SJSA1 (cell line): ENCODE measurements at places on chromosomes 4 and X. TPM values are rescaled to one million over a fixed set of nuclear protein-coding genes. Genes with fewer than 3 reads are reported as not detected.

- H3K36me3 ChIP-seq, result peaks cover 38% of the 10 kb centered on the region
- H3K27me3 ChIP-seq, result no peaks in the 10 kb centered on the region
- H3K4me1 ChIP-seq, result peaks cover 21% of the 10 kb centered on the region
- no peak overlapping the region for H3K4me3 ChIP-seq
- DNase-seq, result no peak
Observed at GRCh38 chr4:87092389-87093141, 127.9 kb downstream of the KLHL8 start.

- H3K4me3 ChIP-seq, result no peak overlapping the region
- H3K27me3 ChIP-seq, result no peaks in the 10 kb centered on the region
- DNase-seq, result no peak
- H3K4me1 ChIP-seq, result no peaks in the 10 kb centered on the region
Observed at GRCh38 chrX:23311731-23312130, 22.9 kb upstream of the PTCHD1 start.

DNA sequence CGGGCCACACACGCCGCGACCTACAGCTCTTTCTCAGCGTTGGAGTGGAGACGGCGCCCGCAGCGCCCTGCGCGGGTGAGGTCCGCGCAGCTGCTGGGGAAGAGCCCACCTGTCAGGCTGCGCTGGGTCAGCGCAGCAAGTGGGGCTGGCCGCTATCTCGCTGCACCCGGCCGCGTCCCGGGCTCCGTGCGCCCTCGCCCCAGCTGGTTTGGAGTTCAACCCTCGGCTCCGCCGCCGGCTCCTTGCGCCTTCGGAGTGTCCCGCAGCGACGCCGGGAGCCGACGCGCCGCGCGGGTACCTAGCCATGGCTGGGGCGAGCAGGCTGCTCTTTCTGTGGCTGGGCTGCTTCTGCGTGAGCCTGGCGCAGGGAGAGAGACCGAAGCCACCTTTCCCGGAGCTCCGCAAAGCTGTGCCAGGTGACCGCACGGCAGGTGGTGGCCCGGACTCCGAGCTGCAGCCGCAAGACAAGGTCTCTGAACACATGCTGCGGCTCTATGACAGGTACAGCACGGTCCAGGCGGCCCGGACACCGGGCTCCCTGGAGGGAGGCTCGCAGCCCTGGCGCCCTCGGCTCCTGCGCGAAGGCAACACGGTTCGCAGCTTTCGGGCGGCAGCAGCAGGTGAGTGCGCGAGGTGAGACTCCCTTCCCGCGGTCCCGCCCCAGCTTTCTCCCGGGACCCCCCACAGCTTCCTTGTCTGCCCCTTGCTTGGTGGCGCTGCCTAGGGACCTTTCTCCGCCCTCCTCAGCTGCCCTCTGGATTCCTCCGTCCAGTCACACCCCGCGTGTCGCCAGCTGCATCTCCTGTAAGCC lies 678 bp downstream of the BMP3 start:
- H3K27me3 ChIP-seq, result peaks cover 58% of the 10 kb centered on the region
- peak; percentile 4 for DNase-seq
- no peak overlapping the region for H3K27ac ChIP-seq
- peak overlapping the region; percentile 13 for H3K4me3 ChIP-seq
- H3K4me1 ChIP-seq, result peaks cover 8% of the 10 kb centered on the region; the same call in 1 of the 2 replicates

DNA sequence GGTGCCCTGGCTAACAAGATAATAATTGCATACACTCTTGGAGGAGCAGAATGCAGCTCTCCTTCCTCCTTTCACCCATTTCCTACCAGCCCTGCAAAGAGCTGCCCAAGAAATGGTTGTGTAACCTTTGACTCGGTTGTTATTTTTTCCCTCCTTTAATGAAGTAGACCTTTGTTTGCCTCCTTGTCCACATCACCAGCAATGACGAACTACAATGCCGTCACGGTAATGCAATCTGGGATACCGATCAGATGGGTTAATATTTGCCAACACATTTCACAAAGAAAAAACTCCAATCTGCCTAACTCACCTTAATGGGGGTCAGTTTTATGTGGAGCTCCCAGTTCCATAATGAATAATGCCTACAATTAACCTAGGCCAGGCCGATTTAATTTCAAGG lies 32.0 kb downstream of the GPRIN3 start:
- no peak for DNase-seq
- H3K27me3 ChIP-seq, result no peaks in the 10 kb centered on the region
- no peak overlapping the region for H3K27ac ChIP-seq
- H3K36me3 ChIP-seq, result no peaks in the 10 kb centered on the region
- H3K4me3 ChIP-seq, result no peak overlapping the region

DNA sequence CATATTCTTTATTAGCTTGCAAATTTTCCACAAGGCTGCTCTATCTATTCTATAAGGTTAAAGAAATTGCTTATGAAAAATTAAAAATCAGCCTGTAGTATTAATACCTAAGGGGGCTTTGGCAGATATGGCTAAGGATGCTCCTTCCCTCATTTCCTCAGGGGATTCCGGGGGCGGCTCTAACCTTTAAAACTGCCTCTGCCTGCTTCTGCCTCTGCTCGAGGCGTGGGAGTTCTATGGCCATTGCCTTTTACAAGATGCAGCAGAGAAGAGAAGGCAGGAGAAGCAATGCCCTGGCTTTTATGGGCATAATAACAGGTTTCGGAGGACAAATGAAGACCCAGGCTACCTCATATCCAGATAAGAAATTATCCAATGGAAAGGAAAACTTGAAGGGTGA lies 8.6 kb upstream of the CDKN2AIP start:
- H3K36me3 ChIP-seq, result no peaks in the 10 kb centered on the region
- H3K27me3 ChIP-seq, result no peaks in the 10 kb centered on the region
- peaks cover 13% of the 10 kb centered on the region for H3K4me1 ChIP-seq
- no peak overlapping the region for H3K4me3 ChIP-seq

- H3K4me3 ChIP-seq, result peak overlapping the region; percentile 69
- peak overlapping the region; percentile 69 for H3K27ac ChIP-seq
- peaks cover 20% of the 10 kb centered on the region for H3K4me1 ChIP-seq
- DNase-seq, result no peak
Observed at GRCh38 chr4:139300431-139301112, 733 bp upstream of the NAA15 start.

GRCh38 chr4:112765317-112765974 lies 128.5 kb downstream of the LARP7 start:
- no peak overlapping the region for H3K27ac ChIP-seq
- H3K4me3 ChIP-seq, result no peak overlapping the region
- no peaks in the 10 kb centered on the region for H3K36me3 ChIP-seq
- DNase-seq, result peak; percentile 27
- H3K4me1 ChIP-seq, result no peaks in the 10 kb centered on the region
- no peaks in the 10 kb centered on the region for H3K27me3 ChIP-seq

DNA sequence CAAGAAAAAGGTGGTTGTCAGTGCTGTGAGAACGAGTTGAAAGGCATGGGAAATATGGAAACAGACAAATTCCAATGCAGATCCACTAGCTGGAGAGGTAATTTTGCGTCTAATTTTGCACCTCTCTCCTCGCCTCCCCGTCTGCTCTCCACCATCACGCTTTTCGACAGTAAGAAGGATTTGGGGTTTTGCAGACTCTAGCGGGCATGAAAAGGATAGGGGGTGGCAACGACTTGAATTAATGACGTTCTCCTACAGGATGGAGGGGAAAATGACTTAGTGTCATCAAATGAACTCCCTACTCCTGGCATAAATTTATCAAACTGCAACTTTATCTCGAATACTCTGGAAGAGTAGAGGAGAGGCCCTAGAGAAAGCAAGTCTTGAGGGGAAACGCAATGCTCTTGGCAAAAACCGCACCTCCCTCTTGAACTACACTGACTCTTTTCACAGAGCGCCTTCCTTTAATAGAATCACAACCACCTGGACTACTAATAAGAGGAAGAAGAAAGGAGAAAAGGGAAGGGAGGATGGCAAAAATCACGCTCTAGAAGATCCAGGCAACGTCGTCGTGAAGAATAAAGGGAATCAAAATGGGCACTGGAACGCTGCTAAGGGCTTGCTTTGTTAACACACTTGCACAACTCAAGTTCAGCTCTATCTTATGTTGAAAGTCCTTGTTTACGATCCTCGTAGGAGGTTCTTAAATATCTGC lies 871 bp upstream of the SLITRK2 start:
- no peak overlapping the region for H3K27ac ChIP-seq
- no peak overlapping the region for H3K4me3 ChIP-seq
- no peaks in the 10 kb centered on the region for H3K36me3 ChIP-seq
- no peaks in the 10 kb centered on the region for H3K4me1 ChIP-seq
- DNase-seq, result no peak
- no peaks in the 10 kb centered on the region for H3K27me3 ChIP-seq

DNA sequence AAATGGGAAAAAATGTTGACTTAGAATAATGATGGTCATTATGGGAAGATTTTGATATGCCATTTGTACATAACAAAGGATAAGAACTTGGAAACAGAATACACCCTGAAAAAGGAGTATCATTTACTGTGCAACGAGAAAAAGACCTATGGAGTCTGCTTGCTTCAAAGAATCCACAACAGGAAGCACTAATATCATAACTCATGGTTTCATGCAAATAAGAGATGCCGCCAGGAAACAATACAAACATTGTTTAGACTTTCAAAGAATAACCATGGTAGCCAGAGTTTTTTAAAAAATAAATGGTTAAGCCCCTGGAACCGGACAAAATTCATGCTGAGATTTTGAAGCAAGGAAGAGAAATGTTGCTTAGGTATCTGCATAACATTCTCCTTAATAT lies 139.9 kb upstream of the ETNPPL start:
- no peak overlapping the region for H3K4me3 ChIP-seq
- no peak for DNase-seq
- H3K27me3 ChIP-seq, result no peaks in the 10 kb centered on the region
- no peaks in the 10 kb centered on the region for H3K36me3 ChIP-seq
- peaks cover 10% of the 10 kb centered on the region for H3K4me1 ChIP-seq

GRCh38 chr4:148192526-148192925 lies 249.7 kb downstream of the NR3C2 start:
- no peak overlapping the region for H3K27ac ChIP-seq
- no peaks in the 10 kb centered on the region for H3K36me3 ChIP-seq
- no peak for DNase-seq
- H3K4me1 ChIP-seq, result no peaks in the 10 kb centered on the region
- H3K27me3 ChIP-seq, result no peaks in the 10 kb centered on the region
- no peak overlapping the region for H3K4me3 ChIP-seq

- no peak overlapping the region for H3K27ac ChIP-seq
- H3K27me3 ChIP-seq, result no peaks in the 10 kb centered on the region
- H3K36me3 ChIP-seq, result no peaks in the 10 kb centered on the region
- DNase-seq, result no peak
Observed at GRCh38 chr4:104262678-104263077, 232.0 kb downstream of the CXXC4 start.

- DNase-seq, result no peak
- H3K27ac ChIP-seq, result no peak overlapping the region
- no peak overlapping the region for H3K4me3 ChIP-seq
- H3K36me3 ChIP-seq, result no peaks in the 10 kb centered on the region
- H3K4me1 ChIP-seq, result no peaks in the 10 kb centered on the region
Observed at GRCh38 chr4:95985051-95985450, 145.2 kb downstream of the PDHA2 start.

- no peak overlapping the region for H3K27ac ChIP-seq
- H3K27me3 ChIP-seq, result no peaks in the 10 kb centered on the region
- H3K4me1 ChIP-seq, result peaks cover 10% of the 10 kb centered on the region
- H3K36me3 ChIP-seq, result no peaks in the 10 kb centered on the region
- no peak overlapping the region for H3K4me3 ChIP-seq
- DNase-seq, result no peak
Observed at GRCh38 chr4:1201851-1202525, 29.6 kb upstream of the SPON2 start.

- H3K4me3 ChIP-seq, result peak overlapping the region; percentile 26
- no peaks in the 10 kb centered on the region for H3K36me3 ChIP-seq
- DNase-seq, result no peak
- H3K27ac ChIP-seq, result peak overlapping the region; percentile 49
- H3K4me1 ChIP-seq, result peaks cover 22% of the 10 kb centered on the region
Observed at GRCh38 chr4:70734971-70735370, 13.2 kb downstream of the RUFY3 start.

DNA sequence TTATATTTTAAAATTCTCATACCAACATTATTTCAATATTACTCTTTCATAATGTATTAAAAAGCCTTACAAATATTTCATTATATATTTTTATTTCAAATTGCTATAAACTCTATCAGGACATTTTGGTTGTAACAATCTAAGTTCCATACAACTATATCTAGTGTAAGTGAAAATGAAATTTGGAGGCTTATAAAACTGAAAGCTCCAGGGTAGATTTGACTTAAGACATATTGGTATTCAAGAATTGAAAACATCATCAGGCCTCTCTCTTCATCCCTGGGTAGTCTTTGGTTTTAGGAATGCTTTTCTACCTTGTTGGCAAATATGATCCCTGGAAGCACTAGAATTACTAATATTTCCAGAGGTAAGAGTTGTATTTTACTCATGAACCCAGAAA lies 342.6 kb downstream of the DTHD1 start:
- H3K4me3 ChIP-seq, result no peak overlapping the region
- no peaks in the 10 kb centered on the region for H3K36me3 ChIP-seq

DNA sequence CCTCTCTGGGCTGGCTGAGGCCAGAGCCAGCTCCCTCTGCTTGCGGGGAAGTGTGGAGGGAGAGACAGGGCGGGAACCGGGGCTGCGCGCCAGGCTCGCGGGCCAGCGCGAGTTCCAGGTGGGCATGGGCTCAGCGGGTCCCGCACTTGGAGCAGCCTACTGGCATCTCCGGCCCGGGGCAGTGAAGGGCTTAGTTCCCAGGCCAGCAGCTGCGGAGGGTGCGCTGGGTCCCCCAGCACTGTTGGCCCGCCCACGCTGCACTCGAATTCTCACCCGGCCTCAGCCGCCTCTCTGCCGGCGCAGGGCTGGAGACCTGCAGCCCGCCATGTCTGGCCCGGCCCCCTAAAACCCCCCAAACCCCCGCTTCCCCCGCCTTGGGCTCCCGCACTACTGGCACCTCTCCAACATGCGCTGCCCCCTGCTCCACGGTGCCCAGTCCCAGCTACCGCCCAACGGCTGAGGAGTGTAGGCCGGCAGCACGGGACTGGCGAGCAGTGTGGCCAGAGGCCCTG lies 33.8 kb upstream of the FAT4 start:
- peak; percentile 40 for DNase-seq
- no peak overlapping the region for H3K4me3 ChIP-seq
- no peak overlapping the region for H3K27ac ChIP-seq
- H3K27me3 ChIP-seq, result no peaks in the 10 kb centered on the region

- H3K27me3 ChIP-seq, result no peaks in the 10 kb centered on the region
- H3K27ac ChIP-seq, result no peak overlapping the region
- peak; percentile 66 for DNase-seq
- no peaks in the 10 kb centered on the region for H3K36me3 ChIP-seq
Observed at GRCh38 chrX:119887721-119888425, 7.8 kb upstream of the AKAP14 start.

- H3K27ac ChIP-seq, result no peak overlapping the region
- H3K27me3 ChIP-seq, result no peaks in the 10 kb centered on the region
- H3K36me3 ChIP-seq, result peaks cover 16% of the 10 kb centered on the region
- 0 out of 2 replicates have a peak, but pooled peaks cover 3% of the 10 kb centered on the region for H3K4me1 ChIP-seq
- no peak for DNase-seq
- no peak overlapping the region for H3K4me3 ChIP-seq
Observed at GRCh38 chr4:76156635-76157034, 8.4 kb upstream of the NUP54 start.

Gene SLC6A14
- not detected in 2 replicates for total RNA-seq

Gene TLR1
- total RNA-seq, result 0.41 and 1.1 TPM in 2 replicates

Gene CRMP1
- not detected in 2 replicates for total RNA-seq

Gene GAGE2A
- not detected in 2 replicates for total RNA-seq

Gene MAGIX
- total RNA-seq, result 1.00 TPM in 1 of 2 replicates, not detected in the other

Gene ZRSR2
- total RNA-seq, result 3.7 and 4.2 TPM in 2 replicates

Gene PAPSS1
- total RNA-seq, result 62.3 and 63.2 TPM in 2 replicates
